ENCODE measurements at places on chromosomes 5 and 9.

GRCh38 chr5:172144291-172144815, 43.7 kb downstream of the STK10 start:
- DNase-seq, result peak; percentile 40

DNA sequence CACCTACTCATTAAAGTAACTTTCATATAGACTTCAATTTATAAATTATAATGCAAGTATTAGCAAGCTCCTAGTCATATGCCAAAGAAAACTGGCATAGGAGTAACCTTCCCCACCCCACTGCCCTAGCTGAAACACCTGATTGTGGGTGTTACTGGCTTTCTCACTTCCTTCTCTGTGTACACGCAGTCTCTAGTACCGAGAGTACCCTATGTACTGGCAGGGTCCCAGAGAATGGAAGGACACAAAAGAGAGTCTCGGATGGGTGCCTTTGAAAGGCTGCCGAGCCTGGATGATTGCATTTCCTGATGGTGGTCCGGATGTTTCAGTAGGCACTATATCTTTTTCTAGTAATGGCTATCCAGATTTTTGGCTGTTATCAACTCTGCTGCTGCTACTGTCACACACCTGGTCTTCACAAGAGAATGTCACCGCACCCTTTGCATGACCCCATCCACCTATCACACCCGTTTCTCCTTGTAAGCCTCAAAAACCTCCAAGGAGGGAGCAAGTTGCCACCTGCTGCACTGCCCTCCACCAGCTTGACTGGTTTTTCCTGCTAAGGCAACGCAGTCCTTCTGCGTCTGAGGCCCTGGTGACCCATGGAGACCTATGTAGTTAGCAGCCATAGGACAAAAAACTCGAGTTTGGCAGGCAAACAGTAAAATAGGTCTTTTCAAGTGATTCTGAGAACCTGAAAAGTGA, 53.8 kb upstream of the CLINT1 start:
- no peak for DNase-seq

- no peak for DNase-seq
Observed at GRCh38 chr9:27633764-27634163, 60.5 kb upstream of the C9orf72 start.

GRCh38 chr5:78760366-78760765, 111.8 kb upstream of the LHFPL2 start:
- no peak for DNase-seq

- DNase-seq, result no peak
Observed at GRCh38 chr9:99019510-99020331, 76.0 kb downstream of the COL15A1 start.

DNA sequence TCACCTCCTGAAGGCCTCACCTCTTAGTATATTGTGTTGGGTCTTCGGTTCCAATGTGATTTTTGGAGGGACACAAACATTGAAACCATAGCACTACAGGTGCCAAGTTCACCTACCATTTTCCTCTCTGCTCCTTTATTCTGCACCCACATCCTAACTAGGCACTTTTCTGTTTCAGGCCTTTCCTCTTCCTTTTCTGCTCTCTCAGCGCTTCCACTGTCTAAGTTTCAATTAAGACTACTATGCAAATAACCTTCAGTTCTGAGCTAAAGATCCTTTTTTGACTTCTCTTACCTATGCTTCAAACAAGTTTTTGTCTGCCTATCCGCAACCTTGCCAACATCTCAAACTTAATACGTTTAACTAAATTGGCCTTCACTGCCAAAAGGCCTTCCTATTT, 25.4 kb upstream of the ZFYVE16 start:
- DNase-seq, result no peak

DNA sequence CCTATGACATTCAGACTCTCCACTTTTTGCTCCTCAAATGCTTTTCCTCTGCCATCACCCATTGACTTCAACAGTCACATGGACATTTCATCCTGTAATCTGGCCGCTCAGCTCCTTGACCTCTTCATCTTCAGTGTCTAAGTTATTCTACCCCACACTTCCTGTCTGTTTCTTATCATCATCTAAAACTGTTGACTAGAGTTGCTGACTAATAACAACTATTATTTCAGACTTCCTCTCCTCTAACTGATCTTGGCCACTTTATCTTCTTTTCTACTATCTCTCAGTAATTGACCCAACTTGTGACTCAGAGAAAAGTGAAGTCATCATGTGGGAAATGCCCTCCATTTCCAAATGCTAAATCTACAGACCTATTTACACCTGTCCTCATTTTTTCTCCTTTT, 254.7 kb upstream of the TRPC7 start:
- no peak for DNase-seq

DNA sequence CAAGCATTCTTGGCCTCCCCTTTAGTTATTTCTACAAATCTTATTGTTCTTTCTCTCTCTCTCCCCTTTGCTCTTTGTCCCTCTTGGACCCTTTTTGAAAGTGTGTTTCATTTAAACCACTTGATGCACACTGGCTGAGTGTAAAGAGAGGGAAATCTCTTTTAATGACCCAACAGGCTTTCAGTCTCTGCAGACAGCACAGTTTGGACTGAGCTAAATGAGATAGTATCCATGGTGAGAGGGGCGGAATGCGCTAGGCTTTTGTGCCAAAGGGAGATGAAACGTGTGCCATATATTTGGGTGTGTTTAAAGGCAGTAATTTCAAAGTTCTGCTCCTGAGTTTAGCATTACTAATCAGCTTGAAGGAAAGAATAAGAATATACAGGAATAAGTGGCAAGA, 184.9 kb downstream of the PCSK1 start:
- DNase-seq, result no peak

- DNase-seq, result no peak
Observed at GRCh38 chr9:130985606-130986162, 23.3 kb upstream of the LAMC3 start.

GRCh38 chr5:147507480-147508126, 2.3 kb downstream of the DPYSL3 start:
- DNase-seq, result no peak

- no peak for DNase-seq
Observed at GRCh38 chr5:54002779-54003178, 307.6 kb downstream of the ARL15 start.

GRCh38 chr5:134371834-134372340, 518 bp downstream of the UBE2B start:
- no peak for DNase-seq

DNA sequence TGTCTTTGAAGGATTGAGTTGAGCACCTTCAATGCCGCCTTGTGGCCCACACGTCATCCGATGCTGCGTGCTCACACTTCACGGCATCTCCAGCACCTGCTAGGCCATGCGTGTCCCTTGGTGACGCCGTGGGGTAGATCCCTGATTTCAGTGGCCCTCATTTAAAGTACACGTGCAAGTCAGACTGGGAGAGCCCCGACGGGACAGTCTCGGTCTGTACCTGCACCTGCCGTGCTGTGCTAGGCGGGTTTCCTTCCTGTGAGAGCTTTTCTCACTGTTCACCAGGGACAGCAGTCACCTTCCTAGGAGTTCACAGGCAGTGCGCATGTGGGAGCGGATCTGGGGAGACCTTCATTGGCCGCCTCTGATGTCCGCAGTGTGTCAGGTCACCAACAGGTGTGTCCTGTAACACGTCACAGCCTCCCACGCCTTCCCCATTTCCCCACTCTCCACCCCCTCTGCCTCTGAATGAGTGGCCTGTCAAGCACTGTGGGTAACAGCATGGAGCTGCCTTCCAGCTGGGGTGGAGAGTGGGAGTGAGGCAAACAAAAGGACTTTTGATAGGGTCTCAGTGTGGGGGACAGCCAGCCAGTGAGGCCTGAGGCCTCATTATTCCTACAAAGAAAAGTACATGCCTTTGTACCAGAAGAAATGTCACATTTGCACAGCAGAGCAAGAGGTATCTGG, 236.4 kb downstream of the FANCC start:
- peak; percentile 84 for DNase-seq

GRCh38 chr5:179699616-179700237, 960 bp downstream of the CANX start:
- DNase-seq, result no peak

DNA sequence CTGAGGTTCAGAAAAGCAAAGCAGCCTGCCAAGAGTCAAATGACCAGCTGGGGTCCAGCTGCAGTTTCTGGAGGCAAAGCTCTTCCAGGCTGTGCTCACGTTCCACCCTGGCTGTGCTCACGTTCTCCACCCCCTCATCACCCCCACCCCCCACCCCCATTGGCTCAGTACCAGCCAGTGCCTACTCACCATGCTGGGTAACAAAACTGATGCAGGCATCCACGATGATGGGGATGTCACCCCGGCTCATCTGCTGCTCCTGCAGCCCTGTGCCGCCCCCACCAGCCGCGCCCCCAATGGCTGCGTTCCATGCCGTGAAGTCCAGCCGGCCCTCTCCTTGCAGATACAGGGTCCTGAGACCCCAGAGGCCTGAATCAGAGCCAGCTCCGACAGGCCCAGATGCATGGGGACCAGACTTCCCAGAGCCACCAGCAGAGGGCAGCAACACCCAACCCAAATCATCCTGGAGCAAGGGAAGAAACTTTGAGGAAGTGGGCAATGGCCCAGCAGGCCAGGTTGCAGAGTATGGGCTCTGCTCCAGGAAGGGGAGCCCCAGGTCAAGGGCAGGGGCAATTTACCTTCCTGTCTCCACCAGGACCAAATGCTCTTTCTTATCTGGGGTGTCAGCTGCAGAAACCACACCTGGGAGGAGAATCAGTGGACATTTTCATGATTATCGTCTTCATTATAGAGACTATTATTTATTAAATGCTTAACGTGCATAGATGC, 13.7 kb upstream of the FCHSD1 start:
- DNase-seq, result peak; percentile 66

DNA sequence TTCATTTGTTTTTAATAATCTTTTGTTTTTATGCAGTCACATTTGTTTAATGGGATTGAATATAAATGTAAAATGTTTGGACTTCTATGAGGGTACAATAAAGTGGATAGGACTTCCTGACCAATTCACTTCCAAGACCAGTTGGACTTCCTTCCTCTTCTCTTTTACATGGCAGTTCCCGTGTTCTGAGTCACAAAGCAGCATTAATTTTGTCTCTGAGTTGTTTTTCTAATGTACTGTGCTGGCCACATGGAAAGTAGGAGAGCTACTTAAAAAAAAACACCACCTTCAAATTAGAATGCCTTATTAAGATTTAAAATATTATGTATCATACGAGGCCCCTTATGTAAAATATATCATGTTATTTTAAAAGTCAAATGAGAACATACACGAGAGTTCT, 87.3 kb downstream of the CCDC171 start:
- no peak for DNase-seq

GRCh38 chr9:131253891-131254491, 22.3 kb downstream of the FAM78A start:
- DNase-seq, result no peak

DNA sequence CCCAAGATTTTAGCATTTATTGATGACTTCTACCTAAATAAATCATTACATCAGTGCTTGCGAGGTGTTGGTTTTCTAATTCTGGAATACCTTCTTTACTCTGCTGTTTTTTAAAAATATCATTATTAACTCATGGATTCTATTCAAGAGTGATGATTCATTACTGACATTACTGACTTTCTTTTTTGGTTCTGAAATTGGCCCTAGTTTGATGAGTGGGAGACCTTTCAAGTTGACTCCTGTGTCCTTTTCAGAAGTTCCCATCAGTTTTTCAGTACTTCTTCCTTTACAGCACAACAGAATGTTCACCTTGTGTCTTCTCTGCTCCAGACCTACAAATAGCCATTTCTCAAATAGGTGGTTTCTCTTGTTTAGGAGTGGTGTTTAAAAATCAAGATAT, 114.1 kb downstream of the PCSK5 start:
- DNase-seq, result no peak

DNA sequence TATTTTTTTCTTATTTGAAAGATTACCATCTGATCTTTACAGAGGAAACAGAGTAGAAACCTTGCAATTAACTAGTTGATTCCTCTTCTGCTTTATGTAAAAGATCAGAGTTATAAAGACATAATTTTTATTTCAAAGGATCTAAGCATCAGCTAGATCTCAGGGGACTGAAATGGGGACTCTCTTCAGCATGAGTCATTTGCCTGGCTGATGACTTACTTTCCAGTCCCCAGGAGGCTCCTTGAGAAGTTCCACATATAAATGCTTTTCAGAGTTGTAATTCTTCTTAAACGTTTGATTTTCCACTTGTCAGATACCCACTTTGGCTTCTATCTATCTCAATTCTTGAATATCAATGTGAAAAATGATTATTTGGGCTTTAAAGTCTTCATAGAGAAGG, 389.4 kb downstream of the RAB3C start:
- no peak for DNase-seq

GRCh38 chr5:53814819-53815218, 254.4 kb downstream of the NDUFS4 start:
- no peak for DNase-seq

DNA sequence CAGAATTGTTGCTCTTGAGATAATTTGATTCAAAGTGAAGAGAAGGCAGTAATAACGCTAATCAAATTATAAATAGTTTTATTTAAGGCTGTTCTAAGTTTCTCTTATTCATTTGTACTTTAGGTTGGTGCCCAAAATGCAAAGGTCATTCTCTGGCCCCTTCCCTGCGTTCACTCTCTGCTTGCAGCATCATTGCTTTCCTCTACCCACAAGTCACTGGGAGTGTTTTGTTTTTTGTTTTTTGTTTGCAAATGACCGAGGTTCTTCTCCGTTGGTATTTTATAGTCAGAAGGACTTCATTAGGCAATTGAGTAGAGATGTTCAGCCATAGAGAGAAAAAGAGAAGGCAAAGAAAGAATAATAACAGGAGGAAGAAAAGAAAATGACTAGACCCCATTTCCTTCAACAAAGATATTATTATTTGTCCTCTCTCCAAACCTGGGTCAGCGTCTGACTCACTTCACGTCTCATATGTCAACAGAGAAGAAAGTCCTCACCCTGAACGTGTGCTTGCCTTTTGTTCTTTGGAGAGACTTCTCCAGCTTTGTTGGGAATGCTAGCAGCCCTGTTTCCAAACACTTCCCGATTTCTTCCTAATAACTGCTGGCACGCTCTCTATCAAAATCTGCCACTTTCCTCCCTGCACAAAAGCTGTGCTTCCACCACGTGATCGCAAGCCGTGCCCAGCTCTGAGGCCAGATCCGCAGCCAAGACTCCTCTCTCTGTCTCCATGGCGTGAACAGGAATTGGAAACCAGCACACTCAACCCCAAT, 119.8 kb downstream of the EBF1 start:
- peak; percentile 46 for DNase-seq

DNA sequence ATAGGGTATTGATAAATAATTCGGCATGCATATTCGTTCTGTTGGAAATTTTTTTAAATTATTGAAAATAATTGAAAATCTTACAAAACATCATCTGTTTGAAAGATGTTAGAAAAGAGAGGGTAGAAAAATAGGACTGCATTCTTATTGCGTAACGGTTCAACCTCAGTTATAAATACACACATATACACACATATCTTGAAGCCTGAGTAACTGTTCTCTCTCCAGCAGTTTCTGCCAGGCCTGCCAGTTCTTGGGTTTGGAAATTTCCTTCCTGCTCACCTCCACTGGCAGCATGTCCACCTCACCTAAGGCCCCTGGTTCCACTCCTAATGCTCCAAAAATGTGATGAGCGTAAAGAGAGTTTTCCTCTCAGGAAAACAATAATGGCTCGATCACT, 9.1 kb downstream of the SPATA31E1 start:
- no peak for DNase-seq
